ENCODE measurements at places on chromosomes 5 and 9. TPM values are rescaled to one million over a fixed set of nuclear protein-coding genes. Genes with fewer than 3 reads are reported as not detected.

The CNTLN gene
- 11.3 TPM for total RNA-seq

The EDIL3 gene
- 1.5 TPM for total RNA-seq

The TTLL11 gene
- 5.3 TPM for total RNA-seq

The SETD9 gene
- 14.7 TPM for total RNA-seq

The GALT gene
- 36.8 TPM for total RNA-seq

The IL33 gene
- total RNA-seq = 11.8 TPM

The NKD2 gene
- total RNA-seq = 0.17 TPM

The SH3RF2 gene
- 0.17 TPM for total RNA-seq

The DIPK1B gene
- total RNA-seq = 238 TPM

The NRARP gene
- total RNA-seq = 82.2 TPM

The DNM1 gene
- total RNA-seq = 0.33 TPM

The OLFM1 gene
- total RNA-seq = 17.2 TPM

The BRINP1 gene
- total RNA-seq = not detected

The GRAMD2B gene
- total RNA-seq = 7.3 TPM

The HDHD3 gene
- total RNA-seq = 8.3 TPM

The PCDHGB6 gene
- total RNA-seq = 2.9 TPM

The CRAT gene
- 34.0 TPM for total RNA-seq

The ALAD gene
- total RNA-seq = 22.4 TPM

The IL3 gene
- total RNA-seq = not detected

The EFCAB9 gene
- total RNA-seq = not detected

The FAM151B gene
- total RNA-seq = 2.6 TPM

The GCNT4 gene
- total RNA-seq = 0.19 TPM

The CLTB gene
- total RNA-seq = 107 TPM

The PSMD5 gene
- total RNA-seq = 21.8 TPM

The F12 gene
- total RNA-seq = 0.85 TPM

The ANP32B gene
- total RNA-seq = 12.9 TPM

The SLC36A3 gene
- total RNA-seq = not detected

The SIL1 gene
- 50.3 TPM for total RNA-seq

The GPR151 gene
- not detected for total RNA-seq

The RFK gene
- total RNA-seq = 70.4 TPM

The BAAT gene
- total RNA-seq = not detected

The KCNV2 gene
- not detected for total RNA-seq

The LRRC26 gene
- total RNA-seq = not detected

The BSPRY gene
- not detected for total RNA-seq

The SLCO6A1 gene
- total RNA-seq = not detected

The SLC6A19 gene
- not detected for total RNA-seq

The PCDHA9 gene
- total RNA-seq = under 0.01 TPM

The SAXO1 gene
- total RNA-seq = not detected

The ARHGEF37 gene
- total RNA-seq = 16.0 TPM

The IL5 gene
- not detected for total RNA-seq

The TAF11L5 gene
- not detected for total RNA-seq

The PCDHB4 gene
- total RNA-seq = 0.17 TPM

The ENHO gene
- total RNA-seq = not detected

The SOHLH1 gene
- total RNA-seq = 0.05 TPM

Measured in dermis blood vessel endothelial cell (primary cell).